ENCODE measurements at places on chromosomes 7 and 10. TPM values are rescaled to one million over a fixed set of nuclear protein-coding genes. Genes with fewer than 3 reads are reported as not detected.

DNA sequence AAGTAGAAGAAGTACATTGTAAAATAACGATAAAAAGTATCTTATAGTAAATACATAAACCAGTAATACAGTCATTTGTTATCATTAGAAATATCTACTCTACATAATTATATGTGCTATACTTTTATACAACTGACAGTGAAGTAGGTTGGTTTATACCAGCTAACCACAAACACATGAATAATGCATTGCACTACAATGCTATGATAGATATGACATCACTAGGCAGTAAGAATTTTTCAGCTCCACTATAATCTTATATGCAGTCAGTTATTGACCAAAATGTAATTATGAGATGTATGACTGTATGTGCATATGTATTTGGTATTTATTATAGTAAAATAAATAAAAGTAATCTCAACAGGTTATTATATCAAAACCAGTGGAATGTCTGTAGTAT is 23.4 kb upstream of the SGCE start:
- no peaks in the 10 kb centered on the region for H3K4me1 ChIP-seq
- peak; percentile 20 for DNase-seq
- H3K4me3 ChIP-seq: no peak overlapping the region
- no peaks in the 10 kb centered on the region for H3K27me3 ChIP-seq

The ASZ1 gene
- not detected for total RNA-seq

DNA sequence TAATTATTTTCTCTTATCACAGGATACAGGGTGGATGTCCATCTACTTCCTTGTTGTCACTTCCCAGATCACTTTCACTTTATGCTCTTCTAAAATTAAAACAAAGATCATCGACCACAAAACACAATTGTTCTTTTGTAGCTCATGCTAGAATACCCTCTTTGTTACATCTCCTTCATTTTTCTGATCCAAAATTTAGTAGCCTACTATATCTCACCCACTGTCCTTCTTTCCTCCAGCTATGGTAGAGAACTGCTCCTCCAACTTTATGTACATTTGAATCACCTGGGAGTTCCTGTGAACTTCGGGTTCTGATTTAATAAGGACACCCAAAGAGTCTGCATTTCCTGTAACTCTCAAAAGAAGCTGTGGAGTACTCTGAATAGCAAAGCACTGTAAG is 1.2 kb upstream of the AHR start:
- no peaks in the 10 kb centered on the region for H3K4me1 ChIP-seq
- H3K4me3 ChIP-seq: no peak overlapping the region
- H3K36me3 ChIP-seq: no peaks in the 10 kb centered on the region
- no peak for DNase-seq
- no peaks in the 10 kb centered on the region for H3K27me3 ChIP-seq

GRCh38 chr10:49009199-49009979 is 69.7 kb upstream of the LRRC18 start:
- H3K27me3 ChIP-seq: peaks cover 2% of the 10 kb centered on the region
- H3K4me3 ChIP-seq: no peak overlapping the region
- H3K36me3 ChIP-seq: no peaks in the 10 kb centered on the region
- H3K27ac ChIP-seq: no peak overlapping the region
- no peak for DNase-seq
- H3K4me1 ChIP-seq: no peaks in the 10 kb centered on the region
